Right cardiac atrium (tissue), 5 donors: ENCODE measurements at places on chromosomes 4 and X. TPM values are rescaled to one million over a fixed set of nuclear protein-coding genes. Genes with fewer than 3 reads are reported as not detected.

- no peak for DNase-seq
Observed at GRCh38 chr4:53694666-53695065, 103.4 kb upstream of the LNX1 start.

DNA sequence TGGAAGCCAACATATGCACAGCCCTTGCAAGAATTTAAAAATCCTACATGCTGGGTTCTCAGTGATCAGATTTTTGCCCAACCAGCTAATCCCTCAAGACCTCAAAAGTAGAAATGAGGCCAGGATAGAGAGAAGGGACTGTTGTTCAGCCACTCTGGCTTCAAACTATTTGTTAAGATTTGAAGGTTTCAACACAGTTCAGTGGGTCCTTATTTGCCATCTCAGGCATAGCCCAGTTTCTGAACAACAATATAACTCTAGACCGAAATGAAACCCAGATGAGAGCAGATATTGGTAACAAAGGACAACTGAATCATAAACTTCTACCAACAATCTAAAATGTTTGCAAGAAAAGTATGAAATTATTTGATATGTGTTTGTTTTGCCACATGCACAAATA is 237.3 kb downstream of the NR3C2 start:
- no peak for DNase-seq

GRCh38 chr4:4549534-4549933 is 7.7 kb upstream of the STX18 start:
- no peak for DNase-seq

GRCh38 chrX:20101934-20102581 is 14.6 kb downstream of the MAP7D2 start:
- no peak for DNase-seq

GRCh38 chr4:94603170-94603747 is 151.5 kb downstream of the PDLIM5 start:
- DNase-seq, result peak; percentile 58

DNA sequence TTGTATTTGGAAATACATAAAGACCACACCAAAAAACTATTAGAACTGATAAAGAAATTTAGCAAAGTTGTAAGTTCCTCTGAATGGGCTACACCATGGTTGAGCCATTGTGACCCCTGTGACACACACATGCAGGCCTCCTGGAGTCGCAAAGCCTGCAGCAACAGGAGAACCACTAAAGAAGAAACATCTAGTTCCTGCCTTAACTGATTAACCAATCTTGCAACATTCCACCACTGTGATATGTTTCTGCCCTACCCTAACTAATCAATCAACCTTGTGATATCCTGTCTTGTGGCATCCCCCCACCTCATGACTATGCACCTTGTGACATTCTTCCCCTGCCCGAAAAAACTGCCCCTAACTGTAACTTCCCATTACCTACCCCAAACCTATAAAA is 401.8 kb downstream of the PRDM5 start:
- no peak for DNase-seq

TEX13C gene
- total RNA-seq, result not detected
